Activated CD8-positive, alpha-beta T cell treated with anti-CD3 and anti-CD28 coated beads, Interleukin-2, amount 10 ng/mL, durations not matched to agents 7 days and 5 days (primary cell): ENCODE measurements at places on chromosomes 7 and 10. TPM values are rescaled to one million over a fixed set of nuclear protein-coding genes. Genes with fewer than 3 reads are reported as not detected.

ITIH5 gene
- not detected for total RNA-seq

EBLN1 gene
- not detected for total RNA-seq

LAMB4 gene
- not detected for total RNA-seq

IFT22 gene
- total RNA-seq: 9.9 TPM

AP4M1 gene
- 13.0 TPM for total RNA-seq

- peaks cover 56% of the 10 kb centered on the region for H3K36me3 ChIP-seq
- no peaks in the 10 kb centered on the region for H3K27me3 ChIP-seq
- H3K27ac ChIP-seq: peak overlapping the region; percentile 95
- H3K4me3 ChIP-seq: peak overlapping the region; percentile 91
- H3K4me1 ChIP-seq: peaks cover 35% of the 10 kb centered on the region
These were observed 993 bp downstream of the ZC3HAV1 start for GRCh38 chr7:139108266-139109187.

DNA sequence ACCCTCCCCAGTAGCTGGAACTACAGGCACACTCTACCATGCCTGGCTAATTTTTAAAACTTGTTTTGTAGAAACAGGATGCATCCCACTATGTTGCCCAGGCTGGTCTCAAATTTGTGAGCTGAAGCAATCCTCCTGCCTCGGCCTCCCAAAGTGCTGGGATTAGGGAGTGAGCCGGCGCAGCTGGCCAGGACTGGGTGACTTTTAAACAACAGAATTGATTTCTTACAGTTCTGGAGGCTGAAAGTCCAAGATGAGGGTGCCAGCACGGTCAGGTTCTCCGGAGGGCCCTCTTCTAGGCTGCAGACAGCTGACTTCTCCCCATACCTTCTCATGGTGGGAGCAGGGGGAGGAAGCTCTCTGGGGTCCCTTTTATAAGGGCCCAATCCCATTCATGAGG lies 75.2 kb upstream of the CHST15 start:
- no peak overlapping the region for H3K27ac ChIP-seq
- no peaks in the 10 kb centered on the region for H3K4me1 ChIP-seq
- no peak overlapping the region for H3K4me3 ChIP-seq
- no peaks in the 10 kb centered on the region for H3K36me3 ChIP-seq
- no peak for DNase-seq

DNA sequence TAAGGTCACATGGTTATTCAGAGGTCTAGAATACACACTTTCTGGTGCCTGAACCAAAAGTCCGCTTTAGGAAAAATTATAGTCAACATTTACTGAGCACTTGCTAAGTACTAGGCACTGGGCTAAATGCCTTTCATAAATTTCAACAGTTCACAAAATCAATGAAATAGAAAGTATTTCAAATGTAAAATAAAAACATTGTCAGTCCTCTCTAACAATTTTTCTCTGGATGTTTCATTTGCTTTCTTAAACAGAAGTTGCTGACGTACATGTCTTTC lies 61.7 kb downstream of the HHEX start:
- no peak overlapping the region for H3K4me3 ChIP-seq
- H3K27me3 ChIP-seq: peaks cover 28% of the 10 kb centered on the region
- no peak for DNase-seq
- H3K27ac ChIP-seq: no peak overlapping the region
- peaks cover 18% of the 10 kb centered on the region for H3K4me1 ChIP-seq

DNA sequence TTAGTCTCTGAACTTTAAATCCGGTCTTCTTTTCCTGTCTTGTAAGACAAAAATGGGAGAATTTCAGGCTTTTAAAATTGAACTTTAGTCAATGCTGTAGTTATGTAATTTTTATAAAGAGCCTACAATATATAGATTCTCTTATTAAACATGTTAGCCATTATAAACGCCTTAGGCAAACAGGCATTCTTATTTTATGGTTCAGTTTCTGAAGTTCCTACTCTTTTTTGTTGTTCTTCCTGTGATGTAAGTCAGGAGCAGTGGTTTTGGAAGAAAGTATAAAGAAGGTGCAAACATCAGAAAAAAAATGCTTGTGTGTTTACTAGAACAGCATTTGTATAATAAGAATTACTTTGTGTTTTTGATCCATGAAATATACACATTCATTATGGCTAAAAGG lies 41.6 kb downstream of the BICC1 start:
- no peaks in the 10 kb centered on the region for H3K4me1 ChIP-seq
- no peak overlapping the region for H3K4me3 ChIP-seq

- no peak overlapping the region for H3K4me3 ChIP-seq
- no peak for DNase-seq
- H3K4me1 ChIP-seq: no peaks in the 10 kb centered on the region
- peaks cover 3% of the 10 kb centered on the region for H3K27me3 ChIP-seq
These were observed 20.4 kb downstream of the CCDC71L start for GRCh38 chr7:106640368-106641141.

DNA sequence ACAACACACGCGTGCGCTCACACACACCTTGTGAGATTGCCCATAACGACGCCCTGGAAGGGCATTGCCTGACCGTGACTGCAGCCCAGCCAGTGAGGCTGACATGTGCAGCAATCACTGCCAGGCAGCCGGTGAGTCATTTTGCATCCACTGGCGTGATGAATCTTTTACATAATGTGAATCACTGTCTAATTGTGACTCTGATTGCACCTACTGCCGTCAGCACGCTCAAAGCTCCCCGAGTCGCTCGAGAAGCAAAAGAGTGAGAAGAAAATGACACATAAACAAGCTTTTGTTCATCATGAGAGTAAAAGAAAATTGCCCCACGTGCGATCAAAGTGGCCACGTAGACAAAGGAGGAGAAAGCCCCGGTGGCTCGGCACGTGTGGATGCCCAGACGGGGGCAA lies 117.4 kb upstream of the PFKP start:
- H3K27me3 ChIP-seq: peaks cover 2% of the 10 kb centered on the region
- no peak overlapping the region for H3K4me3 ChIP-seq
- H3K36me3 ChIP-seq: no peaks in the 10 kb centered on the region
- no peak overlapping the region for H3K27ac ChIP-seq
- no peak for DNase-seq
